ENCODE measurements at places on chromosomes 16 and 17.
A peak's percentile ranks its signal among the peaks of the same experiment; 100 is the strongest.

GRCh38 chr17:3222505-3222904 is 15.0 kb downstream of the OR1A1 start:
- no peak for DNase-seq

- DNase-seq = no peak
Measured at GRCh38 chr17:15456496-15456895, 10.9 kb downstream of the CDRT4 start.

DNA sequence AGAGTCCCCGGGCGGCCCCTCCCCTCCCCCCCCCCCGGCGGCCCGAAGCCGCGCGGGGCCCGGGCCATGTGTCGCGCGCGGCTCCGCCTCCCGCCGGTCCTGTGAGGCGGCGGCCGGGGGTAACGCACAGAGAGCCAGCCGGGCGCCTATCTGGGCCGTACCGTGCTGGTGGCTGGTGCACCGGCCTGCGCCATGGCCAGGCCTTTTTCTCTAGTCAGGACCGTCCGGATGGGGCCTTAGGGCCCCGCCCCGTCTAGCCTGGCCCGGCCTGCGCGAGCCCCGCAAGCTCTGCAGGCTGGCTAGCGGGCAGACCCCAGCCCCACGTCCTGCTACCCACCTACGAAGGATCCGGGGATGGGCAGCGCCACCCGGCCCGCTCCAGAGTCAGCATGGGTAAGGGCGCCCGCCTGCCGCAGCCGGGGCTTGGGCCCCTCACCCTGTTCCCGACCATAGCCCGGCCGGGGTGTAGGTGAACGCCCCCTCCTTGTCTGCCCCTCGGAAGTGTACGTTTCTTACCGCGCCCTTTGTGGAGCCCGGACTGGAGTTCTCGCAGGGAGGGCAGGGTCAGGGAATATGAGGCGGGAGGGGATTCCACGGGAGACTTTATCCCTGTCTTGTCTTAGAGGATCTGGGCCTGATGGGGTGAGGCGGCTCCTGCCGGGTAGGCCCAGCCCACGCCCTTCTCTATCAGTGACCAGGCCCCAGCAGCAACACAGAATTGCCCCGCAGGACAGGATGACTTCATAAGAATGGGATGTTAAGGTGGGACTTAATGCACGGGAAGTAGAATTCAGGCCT is at the start of gene CENPT:
Gene CENPT, minus strand, starts transcription at position 630 of the 798 bp plus-strand sequence. CDS start 13,834 bp downstream, outside the sequence.
- DNase-seq = no peak

DNA sequence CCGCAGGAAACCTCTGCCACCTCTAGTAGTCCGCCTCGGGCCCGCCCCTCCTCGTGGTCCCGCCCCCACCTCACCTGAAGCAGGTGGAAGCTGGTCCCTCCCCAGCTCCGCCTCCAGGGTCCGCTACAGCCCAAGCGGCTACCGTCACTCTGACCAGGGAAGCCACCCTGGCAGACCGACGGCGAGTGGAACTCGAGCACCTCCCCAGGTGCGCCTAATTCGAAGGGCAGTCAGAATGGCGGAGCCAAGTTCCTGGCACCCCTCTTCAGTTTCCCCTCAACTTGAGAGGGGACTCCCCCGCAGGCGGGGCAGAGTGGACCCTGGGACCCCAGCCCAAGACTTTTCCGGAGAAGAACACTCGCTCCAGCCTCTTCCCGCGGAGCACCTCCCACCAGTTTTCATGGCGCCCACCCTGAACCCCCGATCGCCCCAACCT is 507 bp downstream of the FHOD1 start:
- no peak for DNase-seq

- DNase-seq = no peak
Measured at GRCh38 chr16:48525201-48526057, 84.6 kb downstream of the N4BP1 start.

DNA sequence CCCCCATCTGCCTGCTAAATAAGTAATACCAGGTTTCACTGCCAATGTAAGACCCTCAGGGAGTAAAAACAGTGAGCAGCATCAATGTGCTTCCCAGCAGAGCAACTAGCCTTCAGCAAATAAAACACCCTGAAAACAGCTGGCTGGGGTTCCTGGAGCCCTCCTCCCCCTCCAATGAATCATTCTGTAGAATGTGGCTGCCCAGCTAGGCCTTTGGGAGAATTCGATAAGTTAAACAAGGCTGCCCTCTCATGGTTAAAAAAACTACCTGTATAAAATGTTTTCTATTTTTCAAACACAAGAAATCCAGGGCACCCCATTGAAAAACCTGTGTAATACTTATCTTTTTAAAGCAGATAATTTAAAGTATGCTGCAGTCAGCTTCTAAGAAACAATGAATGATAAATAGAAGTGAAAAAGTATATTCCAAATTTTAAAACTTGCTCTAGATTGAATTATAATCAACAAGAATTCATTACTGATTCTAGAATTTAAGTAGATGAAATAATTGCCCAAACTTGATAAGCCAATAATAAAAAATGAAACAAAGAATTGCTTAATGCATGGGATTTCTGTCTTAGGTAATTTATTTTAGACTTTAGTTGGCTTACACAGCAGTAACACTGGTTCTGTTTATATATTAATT is 9.4 kb upstream of the TOM1L1 start:
- DNase-seq = peak; percentile 90

DNA sequence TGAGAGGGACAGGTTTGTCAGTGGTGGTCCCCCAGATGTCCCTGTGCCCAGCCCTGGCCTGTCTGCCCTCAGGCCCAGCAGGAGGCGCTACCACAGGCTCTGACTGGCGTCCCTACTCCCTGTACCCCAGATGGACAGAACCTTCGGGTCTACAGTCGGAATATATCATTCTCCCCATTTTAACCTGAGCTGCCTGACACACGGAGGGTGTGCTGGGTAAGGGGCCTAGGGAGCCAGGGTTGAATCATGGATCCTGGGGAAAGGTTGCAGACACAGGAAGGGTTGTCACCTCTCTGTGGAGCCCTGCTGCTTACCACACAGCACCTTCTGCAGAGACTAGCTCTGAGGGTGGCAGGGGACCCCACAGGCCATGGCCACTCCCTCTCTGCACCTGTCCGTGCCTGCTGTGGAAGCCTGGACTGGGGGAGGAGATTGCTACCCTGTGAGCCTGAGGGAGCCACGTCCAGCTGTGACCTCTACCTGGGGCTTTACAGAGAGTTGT is 162.2 kb upstream of the ZNF267 start:
- no peak for DNase-seq

DNA sequence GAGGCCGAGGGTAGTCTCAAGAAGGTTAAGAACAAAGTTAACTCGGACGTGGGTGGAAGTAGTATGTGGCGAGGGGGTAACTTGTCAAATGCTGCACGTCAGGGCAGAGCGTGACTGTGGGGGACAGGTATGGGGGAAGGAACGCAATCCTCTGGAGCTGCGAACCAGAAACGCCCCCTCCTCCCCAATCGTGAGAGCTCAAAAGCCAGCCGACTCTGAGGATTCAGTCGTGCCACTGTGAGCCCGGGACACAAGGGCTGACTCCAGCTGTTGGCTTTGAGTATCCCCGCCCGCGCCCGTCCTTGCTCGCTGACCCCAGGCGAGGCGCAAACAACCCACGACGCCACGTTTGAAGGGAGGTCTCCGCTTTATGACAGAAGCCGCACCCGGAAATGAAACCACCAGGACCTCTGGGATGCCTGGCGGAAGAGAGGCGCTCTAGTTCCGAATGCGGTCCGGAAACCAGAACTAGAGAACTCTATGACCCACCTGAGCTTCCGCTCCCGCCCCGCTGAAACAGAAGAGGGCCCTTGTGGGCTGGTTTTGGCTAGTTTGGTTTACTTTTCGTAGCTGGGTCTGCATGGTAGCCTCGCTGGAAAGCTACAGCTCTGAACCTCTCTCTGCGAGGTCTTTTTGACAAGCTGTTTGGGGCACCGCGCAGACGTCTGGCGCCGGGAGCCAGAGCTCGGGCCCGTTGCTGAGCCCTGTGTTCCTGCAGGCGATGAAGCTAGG is at the start of gene PEX12:
Gene PEX12, minus strand, starts transcription at position 375 of the 732 bp plus-strand sequence. CDS start 550 bp downstream, outside the sequence.
- DNase-seq = peak; percentile 97

DNA sequence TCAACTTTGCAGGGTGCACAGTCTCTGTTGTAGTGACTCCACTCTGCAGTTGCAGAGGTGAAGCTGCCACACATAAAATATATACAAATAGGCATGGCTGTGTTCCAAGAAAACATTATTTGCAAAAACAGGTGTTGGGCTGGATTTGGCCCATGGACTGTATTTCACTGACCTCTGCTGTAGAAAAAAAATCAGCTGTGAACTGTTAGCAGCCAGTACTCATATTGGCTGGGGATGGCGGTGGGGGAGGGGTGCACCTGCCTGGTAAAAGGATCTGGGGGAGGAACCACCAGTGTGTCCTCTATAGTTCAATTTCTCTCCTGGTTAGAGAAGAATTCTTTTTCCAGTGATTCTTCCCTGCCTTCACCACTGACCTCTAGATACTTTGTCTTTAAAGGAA is 50.0 kb downstream of the SHISA9 start:
- no peak for DNase-seq

DNA sequence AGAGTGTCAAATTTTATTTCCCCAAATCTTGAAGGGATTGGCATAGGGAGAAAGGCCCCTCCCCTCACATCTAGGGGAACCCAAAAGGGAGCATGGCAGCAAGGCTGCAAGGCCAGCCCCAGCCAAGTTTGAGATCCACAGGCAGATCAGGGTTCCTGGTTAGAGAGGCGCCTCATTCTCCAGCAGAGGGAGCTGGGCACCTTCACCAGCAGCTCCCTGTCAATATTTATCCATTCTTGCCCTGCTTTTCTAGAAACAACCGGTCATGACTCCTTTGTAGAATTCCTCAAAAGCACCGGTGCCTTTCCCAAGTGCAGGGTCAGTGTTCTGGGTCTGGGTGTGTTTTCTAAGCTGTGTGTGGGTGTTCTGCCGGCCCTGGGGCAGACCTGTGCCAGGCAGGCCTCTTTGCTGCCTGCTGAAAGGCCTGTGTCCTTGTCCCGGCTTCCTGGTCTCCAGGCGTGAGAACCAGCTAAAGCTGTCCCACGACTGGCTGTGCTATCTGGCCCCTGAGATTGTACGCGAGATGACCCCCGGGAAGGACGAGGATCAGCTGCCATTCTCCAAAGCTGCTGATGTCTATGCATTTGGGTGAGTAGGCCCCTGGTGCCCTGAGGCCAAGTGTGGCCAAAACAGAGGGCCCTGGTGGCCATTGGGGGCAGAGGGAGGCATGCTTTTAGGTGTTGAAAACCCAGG is 21.2 kb upstream of the LGALS9 start:
- peak; percentile 60 for DNase-seq

- peak; percentile 53 for DNase-seq
Measured at GRCh38 chr16:75070012-75070841, 46.4 kb downstream of the LDHD start.

- DNase-seq = no peak
Measured at GRCh38 chr16:66359811-66360608, 6.5 kb upstream of the CDH5 start.

DNA sequence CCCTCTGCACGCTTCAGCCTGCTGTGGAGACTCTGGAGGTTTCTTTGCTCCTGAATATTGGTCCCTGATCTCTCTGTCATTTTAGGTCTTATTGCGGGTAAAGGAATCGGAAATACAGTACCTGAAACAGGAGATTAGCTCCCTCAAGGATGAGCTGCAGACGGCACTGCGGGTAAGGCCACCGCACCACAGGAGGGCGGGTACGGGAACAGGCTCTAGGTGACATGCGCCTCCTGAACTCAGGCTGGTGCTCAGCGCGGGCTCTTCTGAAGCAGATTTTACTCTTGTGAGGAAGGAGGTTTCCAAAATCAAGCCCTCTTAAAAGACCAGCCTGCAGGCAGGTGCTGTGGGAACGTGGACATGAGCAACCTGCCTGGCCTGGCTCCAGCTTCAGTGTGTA is 29.8 kb downstream of the PLD6 start:
- DNase-seq = no peak
